CD4-positive, alpha-beta T cell treated with Interferon gamma for 1 hour (primary cell): ENCODE measurements at places on chromosomes 6 and 20.

GRCh38 chr6:109794201-109794923, 103.3 kb downstream of the FIG4 start:
- DNase-seq: no peak

DNA sequence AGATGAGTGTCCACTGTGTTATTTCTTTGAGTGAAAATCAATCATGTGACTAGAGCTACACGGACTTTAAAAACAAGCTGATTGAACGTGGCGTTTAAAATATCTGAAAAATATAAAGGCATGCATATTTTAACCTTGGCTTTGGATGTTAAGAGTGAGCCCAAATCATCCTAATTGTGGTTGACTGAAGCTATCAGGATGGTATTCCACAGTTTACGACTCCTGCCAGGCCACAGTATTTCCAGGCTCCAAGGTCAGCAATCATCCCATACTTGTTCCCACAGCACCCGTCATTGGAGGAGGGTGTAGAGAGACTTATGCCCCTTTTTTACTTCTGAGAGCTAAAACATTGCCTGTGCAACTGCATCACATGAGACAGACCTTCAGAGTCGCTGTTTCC, 43.2 kb upstream of the TMX4 start:
- DNase-seq: no peak

DNA sequence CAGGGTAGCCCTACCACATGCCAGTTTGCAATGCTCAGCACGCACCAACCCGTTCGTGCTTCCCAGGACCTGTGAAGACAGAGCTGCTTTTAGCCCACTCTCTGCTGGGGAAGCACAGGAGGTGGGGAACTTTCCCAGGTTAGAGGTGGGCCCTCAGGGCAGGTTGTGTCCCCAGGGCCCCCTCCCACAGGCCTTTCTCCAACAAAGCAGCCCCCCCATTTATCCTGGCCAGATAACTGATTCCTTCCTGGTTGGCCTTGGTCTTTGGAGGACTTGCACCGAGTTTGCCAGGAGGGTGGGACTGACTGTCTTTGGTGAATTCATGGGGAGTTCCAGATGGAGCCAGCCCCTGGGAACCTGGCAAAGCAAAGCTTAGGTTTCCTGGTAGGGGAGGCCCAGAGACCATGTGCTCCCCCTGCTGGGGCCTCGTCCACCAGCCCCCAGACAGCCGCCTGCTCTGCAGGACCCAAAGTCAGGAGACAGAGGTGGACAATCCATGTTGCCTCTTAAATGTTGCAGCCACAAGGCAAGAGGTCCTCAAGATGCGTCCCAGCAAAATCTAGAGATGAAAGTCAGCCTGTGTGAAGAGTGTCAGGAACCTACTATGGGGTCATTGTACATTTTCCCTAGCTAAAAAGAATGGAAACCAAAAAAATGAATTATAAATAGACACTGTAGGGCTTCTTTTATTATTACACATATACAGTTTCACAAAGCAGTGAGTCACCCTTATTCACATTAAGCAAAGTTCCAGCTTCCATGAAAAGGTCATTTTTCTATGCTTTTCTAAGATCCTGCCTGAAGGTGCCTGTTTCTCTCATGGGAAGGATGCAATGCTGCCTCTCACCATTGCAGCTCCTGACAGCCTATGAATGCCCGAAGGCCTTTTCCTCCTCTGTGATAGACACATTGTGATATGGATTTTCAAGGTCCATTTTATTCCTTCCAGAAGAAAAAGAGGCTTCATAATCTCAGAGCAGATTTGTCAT, 497.8 kb downstream of the PREX1 start:
- DNase-seq: no peak

GRCh38 chr6:47009583-47009982, 32.5 kb downstream of the ADGRF1 start:
- no peak for DNase-seq
